ENCODE measurements at places on chromosomes 3 and 15. TPM values are rescaled to one million over a fixed set of nuclear protein-coding genes. Genes with fewer than 3 reads are reported as not detected.

- H3K4me3 ChIP-seq: no peak overlapping the region
- no peak overlapping the region for H3K27ac ChIP-seq
- no peaks in the 10 kb centered on the region for H3K4me1 ChIP-seq
- DNase-seq: no peak
- no peaks in the 10 kb centered on the region for H3K36me3 ChIP-seq
- H3K27me3 ChIP-seq: no peaks in the 10 kb centered on the region
Observed at GRCh38 chr15:55224892-55225291, 28.2 kb upstream of the RSL24D1 start.

GRCh38 chr3:127853681-127854080, 31.4 kb upstream of the MGLL start:
- DNase-seq: no peak
- H3K27me3 ChIP-seq: no peaks in the 10 kb centered on the region
- H3K4me3 ChIP-seq: no peak overlapping the region
- H3K4me1 ChIP-seq: no peaks in the 10 kb centered on the region
- H3K36me3 ChIP-seq: no peaks in the 10 kb centered on the region

GRCh38 chr3:198018416-198018815, 58.4 kb downstream of the LMLN start:
- no peaks in the 10 kb centered on the region for H3K4me1 ChIP-seq
- no peak overlapping the region for H3K4me3 ChIP-seq
- no peaks in the 10 kb centered on the region for H3K36me3 ChIP-seq
- no peak for DNase-seq
- H3K27ac ChIP-seq: no peak overlapping the region

DNA sequence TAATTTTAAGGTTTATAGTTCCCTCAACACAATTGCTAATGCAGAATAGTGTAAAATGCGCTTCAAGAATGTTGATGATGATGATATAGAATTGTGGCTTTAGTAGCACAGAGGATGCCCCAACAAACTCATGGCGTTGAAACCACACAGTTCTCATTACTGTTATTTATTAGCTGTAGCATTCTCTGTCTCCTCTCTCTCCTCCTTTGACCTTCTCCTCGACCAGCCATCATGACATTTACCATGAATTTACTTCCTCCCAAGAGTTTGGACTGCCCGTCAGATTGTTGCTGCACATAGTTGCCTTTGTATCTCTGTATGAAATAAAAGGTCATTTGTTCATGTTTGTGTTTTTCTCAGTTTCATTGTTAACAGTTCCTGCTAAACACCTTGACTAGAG, 27.8 kb upstream of the CRTC3 start:
- H3K36me3 ChIP-seq: no peaks in the 10 kb centered on the region
- H3K27me3 ChIP-seq: no peaks in the 10 kb centered on the region
- no peak for DNase-seq
- no peak overlapping the region for H3K27ac ChIP-seq
- no peak overlapping the region for H3K4me3 ChIP-seq

- no peak overlapping the region for H3K4me3 ChIP-seq
- no peak overlapping the region for H3K27ac ChIP-seq
- no peak for DNase-seq
- H3K27me3 ChIP-seq: no peaks in the 10 kb centered on the region
- no peaks in the 10 kb centered on the region for H3K36me3 ChIP-seq
- H3K4me1 ChIP-seq: peaks cover 5% of the 10 kb centered on the region
Observed at GRCh38 chr3:134481166-134481565, 4.6 kb downstream of the ANAPC13 start.

GRCh38 chr15:60972866-60973265, 256.2 kb downstream of the RORA start:
- DNase-seq: no peak
- no peaks in the 10 kb centered on the region for H3K36me3 ChIP-seq

PLEKHO2 gene
- total RNA-seq: 13.0 TPM

DNA sequence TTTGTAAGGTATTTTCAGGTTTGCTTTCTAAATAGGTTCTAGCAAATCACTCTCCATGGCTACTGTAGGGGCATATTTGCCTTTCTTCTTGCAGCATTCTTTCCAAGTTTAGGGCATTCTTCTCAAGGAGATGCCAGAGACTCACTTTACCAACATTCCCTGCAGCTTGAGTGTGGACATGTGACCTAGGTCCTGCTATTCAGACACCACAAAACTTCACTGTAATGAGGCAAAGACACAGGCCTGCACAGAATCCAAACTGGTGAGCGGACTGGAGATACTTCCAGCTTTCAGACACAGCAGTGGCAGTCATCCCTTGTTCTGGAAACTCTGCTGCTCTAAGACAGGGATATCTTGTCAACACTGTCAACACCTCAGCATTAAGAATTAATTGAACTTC, 146.4 kb upstream of the PFN2 start:
- no peak overlapping the region for H3K27ac ChIP-seq
- H3K27me3 ChIP-seq: no peaks in the 10 kb centered on the region
- no peaks in the 10 kb centered on the region for H3K36me3 ChIP-seq
- no peaks in the 10 kb centered on the region for H3K4me1 ChIP-seq

GRCh38 chr3:18725668-18726407, 300.7 kb upstream of the SATB1 start:
- H3K27me3 ChIP-seq: no peaks in the 10 kb centered on the region
- peaks cover 1% of the 10 kb centered on the region for H3K4me1 ChIP-seq
- DNase-seq: no peak
- H3K4me3 ChIP-seq: no peak overlapping the region

- DNase-seq: no peak
- no peak overlapping the region for H3K4me3 ChIP-seq
- H3K36me3 ChIP-seq: no peaks in the 10 kb centered on the region
- H3K4me1 ChIP-seq: no peaks in the 10 kb centered on the region
- H3K27ac ChIP-seq: no peak overlapping the region
- no peaks in the 10 kb centered on the region for H3K27me3 ChIP-seq
Observed at GRCh38 chr3:45884368-45885201, 1.8 kb upstream of the CCR9 start.

GRCh38 chr15:73723191-73723590, 30.0 kb downstream of the INSYN1 start:
- no peaks in the 10 kb centered on the region for H3K27me3 ChIP-seq
- no peak overlapping the region for H3K27ac ChIP-seq
- H3K4me3 ChIP-seq: no peak overlapping the region

IL17RD gene
- 27.0 TPM for total RNA-seq

TMEM158 gene
- total RNA-seq: 5.7 TPM

STRIT1 gene
- total RNA-seq: not detected

MESP2 gene
- total RNA-seq: not detected

DNA sequence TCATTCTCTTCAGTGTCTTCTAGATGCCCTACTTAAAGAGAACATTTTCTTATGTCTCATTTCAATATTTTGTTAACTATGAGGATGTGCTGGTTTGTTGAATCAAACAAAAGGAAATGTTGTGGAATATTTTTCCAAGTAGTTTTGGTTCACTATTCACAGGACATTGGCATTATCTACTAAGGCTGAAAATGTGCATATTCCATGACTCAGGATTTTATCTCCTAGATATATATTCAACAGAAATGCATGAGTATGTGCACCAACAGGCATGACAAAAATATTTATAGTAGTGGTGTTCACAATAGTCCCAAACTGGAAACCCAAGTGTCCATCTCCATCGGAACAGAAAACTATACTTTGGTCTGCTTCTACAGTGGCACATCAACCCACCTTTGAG, 16.7 kb upstream of the NR1I2 start:
- no peaks in the 10 kb centered on the region for H3K4me1 ChIP-seq
- no peak overlapping the region for H3K27ac ChIP-seq
- H3K36me3 ChIP-seq: no peaks in the 10 kb centered on the region
- DNase-seq: no peak

GRCh38 chr15:100206643-100207042, 135.1 kb downstream of the ADAMTS17 start:
- no peaks in the 10 kb centered on the region for H3K36me3 ChIP-seq
- peaks cover 12% of the 10 kb centered on the region for H3K4me1 ChIP-seq
- no peak overlapping the region for H3K27ac ChIP-seq
- no peak overlapping the region for H3K4me3 ChIP-seq
- no peak for DNase-seq

GRCh38 chr3:139289860-139290524, 53.8 kb upstream of the MRPS22 start:
- H3K36me3 ChIP-seq: no peaks in the 10 kb centered on the region
- no peak overlapping the region for H3K27ac ChIP-seq

- H3K36me3 ChIP-seq: no peaks in the 10 kb centered on the region
- peaks cover 1% of the 10 kb centered on the region for H3K4me1 ChIP-seq
- DNase-seq: no peak
- no peak overlapping the region for H3K4me3 ChIP-seq
- H3K27ac ChIP-seq: no peak overlapping the region
Observed at GRCh38 chr15:39595338-39596221, 14.7 kb downstream of the THBS1 start.

- DNase-seq: peak; percentile 50
- peak overlapping the region; percentile 87 for H3K27ac ChIP-seq
- no peak overlapping the region for H3K4me3 ChIP-seq
- H3K4me1 ChIP-seq: peaks cover 19% of the 10 kb centered on the region
- H3K36me3 ChIP-seq: no peaks in the 10 kb centered on the region
Observed at GRCh38 chr3:141367038-141367730, 1.1 kb upstream of the ZBTB38 start.

ITIH3 gene
- 2.5 TPM for total RNA-seq

- H3K36me3 ChIP-seq: no peaks in the 10 kb centered on the region
- no peak overlapping the region for H3K4me3 ChIP-seq
- DNase-seq: no peak
- H3K27me3 ChIP-seq: no peaks in the 10 kb centered on the region
- no peaks in the 10 kb centered on the region for H3K4me1 ChIP-seq
Observed at GRCh38 chr3:59386165-59386564, 336.3 kb upstream of the CFAP20DC start.

- no peaks in the 10 kb centered on the region for H3K36me3 ChIP-seq
- H3K27me3 ChIP-seq: no peaks in the 10 kb centered on the region
- no peak overlapping the region for H3K27ac ChIP-seq
- DNase-seq: no peak
- no peak overlapping the region for H3K4me3 ChIP-seq
Observed at GRCh38 chr3:53823956-53824657, 22.1 kb downstream of the CHDH start.

DNA sequence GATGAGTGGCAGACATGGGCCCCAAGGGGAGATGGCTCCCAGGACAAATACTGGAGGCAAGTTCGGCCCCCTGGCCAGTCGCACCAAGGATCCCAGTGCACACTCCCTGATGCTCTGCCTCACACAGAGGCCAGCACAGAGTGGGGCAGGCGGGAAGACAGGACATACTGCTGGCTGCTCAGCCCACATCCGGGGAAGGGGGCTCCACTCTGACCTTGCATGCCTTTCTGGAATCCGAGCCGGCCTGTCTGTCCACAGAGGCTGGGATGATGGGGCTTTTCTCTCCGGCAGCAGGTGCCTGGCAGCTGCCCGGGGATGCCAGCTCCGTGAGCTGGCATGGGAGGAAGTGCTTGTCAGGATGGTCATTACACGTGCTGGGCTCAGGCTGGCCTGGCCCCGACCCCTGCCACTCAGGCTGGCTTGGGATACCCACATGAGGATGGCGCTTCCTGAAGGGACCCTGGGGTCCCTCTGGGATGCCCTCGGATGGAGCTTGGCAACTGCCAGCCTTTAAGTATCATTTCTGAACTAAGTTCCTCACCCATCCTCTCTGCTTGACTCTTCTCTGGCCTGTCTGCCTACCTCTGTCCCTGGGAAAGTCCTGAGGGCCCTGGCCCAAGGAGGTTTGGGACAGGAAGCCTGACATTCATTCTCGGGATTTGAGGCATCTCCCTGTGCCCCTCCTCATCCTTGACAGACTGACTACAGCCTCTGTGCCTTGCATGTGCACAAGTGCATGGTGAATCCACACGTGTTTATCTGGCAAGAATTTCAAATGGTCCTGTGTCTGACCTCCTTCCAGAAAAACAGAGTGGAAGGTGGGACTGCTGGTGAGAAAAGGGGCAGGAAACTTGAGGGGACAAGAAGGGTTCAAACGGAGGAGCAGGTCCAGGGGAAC, 46.5 kb downstream of the EXOG start:
- H3K27me3 ChIP-seq: no peaks in the 10 kb centered on the region
- no peak for DNase-seq
- H3K27ac ChIP-seq: no peak overlapping the region

DNA sequence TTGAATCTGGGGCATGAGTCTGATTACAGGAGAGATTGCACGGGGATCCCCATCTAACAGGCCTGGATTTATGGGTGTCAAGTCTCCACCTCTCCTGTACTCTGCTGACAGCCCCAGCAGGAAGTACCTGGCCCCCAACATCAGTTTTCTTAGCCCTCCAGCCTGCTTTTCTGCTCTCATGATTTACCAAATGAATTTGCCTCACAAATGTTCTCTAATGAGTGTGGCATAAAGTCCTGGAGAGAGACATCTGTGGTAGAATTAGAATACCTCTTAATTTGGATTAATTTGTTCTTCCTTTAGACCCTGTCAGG, 60.1 kb downstream of the FNDC3B start:
- no peak overlapping the region for H3K4me3 ChIP-seq
- peaks cover 8% of the 10 kb centered on the region for H3K4me1 ChIP-seq
- H3K36me3 ChIP-seq: no peaks in the 10 kb centered on the region
- H3K27ac ChIP-seq: no peak overlapping the region
- DNase-seq: no peak

DNA sequence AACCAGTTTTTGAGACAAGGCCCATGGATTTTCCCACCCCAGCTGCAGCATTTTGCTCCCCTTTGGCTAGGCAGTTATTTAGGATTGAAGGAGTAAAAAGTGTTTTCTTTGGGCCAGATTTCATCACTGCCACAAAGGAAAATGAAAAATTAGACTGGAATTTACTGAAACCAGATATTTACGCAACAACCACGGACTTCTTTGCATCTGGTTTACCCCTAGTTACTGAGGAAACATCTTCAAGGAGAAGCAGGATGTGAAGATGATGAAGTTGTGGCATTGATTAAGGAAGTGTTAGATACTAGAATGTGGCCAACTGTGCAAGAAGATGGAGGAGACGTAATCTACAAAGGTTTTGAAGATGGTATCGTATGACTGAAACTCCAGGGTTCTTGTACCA, 165.2 kb upstream of the MYRIP start:
- no peaks in the 10 kb centered on the region for H3K27me3 ChIP-seq
- no peak overlapping the region for H3K27ac ChIP-seq
- DNase-seq: no peak
- no peaks in the 10 kb centered on the region for H3K36me3 ChIP-seq

TMEM266 gene
- total RNA-seq: not detected

DNA sequence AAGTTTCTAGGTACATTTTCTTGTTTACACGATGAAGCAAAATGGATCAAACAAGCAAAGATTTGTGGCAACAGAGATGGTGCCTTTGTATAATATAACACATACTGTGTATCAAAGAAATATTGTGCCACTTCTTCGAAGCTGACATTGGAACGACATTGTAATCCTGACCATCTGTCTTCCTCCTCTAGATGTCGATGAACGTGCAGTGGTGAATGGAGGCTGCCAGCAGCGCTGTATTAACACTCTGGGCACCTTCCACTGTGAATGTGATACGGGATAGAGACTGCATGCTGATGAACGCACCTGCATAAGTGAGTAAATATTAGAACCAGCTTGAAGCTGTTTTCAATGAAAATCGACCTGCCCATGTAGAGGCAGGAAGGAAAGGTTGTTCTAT, 613.3 kb upstream of the GOLIM4 start:
- DNase-seq: no peak
- H3K27ac ChIP-seq: no peak overlapping the region
- no peaks in the 10 kb centered on the region for H3K4me1 ChIP-seq
- no peaks in the 10 kb centered on the region for H3K27me3 ChIP-seq
- H3K36me3 ChIP-seq: no peaks in the 10 kb centered on the region

SPESP1 gene
- total RNA-seq: 1.5 TPM

GRCh38 chr3:126078866-126079265, 5.1 kb downstream of the SLC41A3 start:
- H3K27me3 ChIP-seq: no peaks in the 10 kb centered on the region
- H3K4me1 ChIP-seq: peaks cover 6% of the 10 kb centered on the region
- H3K36me3 ChIP-seq: peaks cover 3% of the 10 kb centered on the region
- no peak overlapping the region for H3K4me3 ChIP-seq

Data from ovary (tissue), 10 donors.